Activated T-helper 9 cell treated with anti-CD3 and anti-CD28 coated beads, Interleukin-2, amount 50 U/mL, for 16 hours (primary cell): ENCODE measurements at places on chromosomes 1 and 21.
A peak's percentile ranks its signal among the peaks of the same experiment; 100 is the strongest.

DNA sequence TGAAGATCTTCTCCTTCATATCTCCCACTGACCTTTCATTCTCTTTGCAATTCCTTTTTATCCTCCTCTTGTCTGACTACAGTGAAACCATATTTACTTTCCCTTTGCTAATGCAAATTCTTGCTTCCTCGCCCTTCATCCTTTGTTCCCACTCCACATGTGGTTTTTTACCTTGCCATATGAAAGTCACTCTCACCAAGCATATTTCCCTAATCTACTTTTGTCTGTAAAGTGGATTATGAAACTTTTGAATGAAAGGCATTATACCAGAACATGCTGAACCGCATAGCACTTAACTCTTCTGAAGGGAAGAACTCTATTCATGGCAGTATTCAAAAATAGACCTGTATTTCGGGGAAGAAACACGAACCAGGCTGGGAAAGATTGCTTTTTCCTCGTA, 8.0 kb upstream of the TMPRSS15 start:
- no peak for DNase-seq

GRCh38 chr1:55037733-55038551, 1.4 kb upstream of the PCSK9 start:
- no peak for DNase-seq

GRCh38 chr1:2279210-2279639, 51.1 kb downstream of the SKI start:
- no peak for DNase-seq

GRCh38 chr1:34436836-34437235, 260.1 kb downstream of the C1orf94 start:
- DNase-seq = no peak

- DNase-seq = no peak
Observed at GRCh38 chr1:44499306-44499705, 94.3 kb downstream of the RNF220 start.

- no peak for DNase-seq
Observed at GRCh38 chr1:112721966-112722524, 6.9 kb upstream of the PPM1J start.

DNA sequence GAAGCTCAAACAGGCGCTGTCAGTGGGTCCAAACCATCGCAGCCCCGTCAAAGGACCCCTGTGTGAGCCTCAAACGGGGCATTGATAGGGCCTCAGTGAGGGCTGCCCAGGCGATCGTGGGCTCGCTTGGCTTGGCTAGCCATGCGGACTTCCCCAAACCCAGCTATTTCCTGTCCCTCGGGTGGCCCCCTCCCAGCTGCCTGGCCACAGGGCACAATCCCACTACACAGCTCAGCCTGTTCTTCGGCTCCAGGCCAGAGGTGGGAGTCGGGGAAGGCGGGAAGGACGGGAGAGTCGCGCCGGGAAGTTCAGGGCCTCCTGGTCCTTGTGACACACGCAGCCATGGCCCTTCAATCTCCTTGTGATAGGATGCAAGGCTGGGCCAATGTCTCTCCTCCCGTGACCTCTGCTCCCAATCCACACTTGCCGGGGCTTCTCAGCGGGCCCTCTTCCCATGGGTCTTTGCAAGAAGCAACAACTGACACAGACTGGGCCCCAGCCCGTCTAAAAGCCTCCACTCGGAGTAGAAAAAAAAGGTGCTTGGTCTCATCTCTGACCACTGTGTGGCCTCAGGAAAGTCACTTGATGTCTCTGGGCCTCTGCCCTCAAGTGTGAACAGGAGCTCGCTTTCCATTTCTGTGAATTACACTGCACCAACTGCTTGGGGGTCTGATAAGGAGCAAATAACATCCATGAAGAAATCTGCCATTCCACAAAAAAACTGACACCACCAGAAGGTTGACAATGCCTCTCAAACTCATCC, 7.1 kb upstream of the MATN1 start:
- no peak for DNase-seq

- no peak for DNase-seq
Observed at GRCh38 chr1:235093013-235093695, 35.5 kb downstream of the TOMM20 start.

DNA sequence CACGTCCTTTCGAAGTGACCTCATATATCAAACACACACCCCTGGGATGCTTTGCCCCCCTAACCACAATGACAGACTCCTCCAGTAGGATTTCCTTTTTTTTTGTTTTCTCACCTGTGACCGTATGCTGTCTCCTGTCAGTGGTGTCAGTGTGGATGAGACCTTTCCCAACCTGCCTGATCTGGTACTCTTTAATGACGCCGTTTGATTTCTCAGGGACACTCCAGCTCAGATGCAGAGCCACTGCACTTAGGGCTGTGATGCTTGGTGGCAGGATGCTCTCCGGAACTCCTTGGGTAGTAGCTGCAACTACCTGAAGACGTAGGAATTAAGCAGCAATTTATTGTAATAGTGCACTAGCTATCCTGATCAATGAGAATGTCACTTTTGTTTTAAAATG, 212.6 kb downstream of the KCTD3 start:
- DNase-seq = no peak

- DNase-seq = no peak
Observed at GRCh38 chr1:204383163-204383904, 23.6 kb upstream of the PLEKHA6 start.

DNA sequence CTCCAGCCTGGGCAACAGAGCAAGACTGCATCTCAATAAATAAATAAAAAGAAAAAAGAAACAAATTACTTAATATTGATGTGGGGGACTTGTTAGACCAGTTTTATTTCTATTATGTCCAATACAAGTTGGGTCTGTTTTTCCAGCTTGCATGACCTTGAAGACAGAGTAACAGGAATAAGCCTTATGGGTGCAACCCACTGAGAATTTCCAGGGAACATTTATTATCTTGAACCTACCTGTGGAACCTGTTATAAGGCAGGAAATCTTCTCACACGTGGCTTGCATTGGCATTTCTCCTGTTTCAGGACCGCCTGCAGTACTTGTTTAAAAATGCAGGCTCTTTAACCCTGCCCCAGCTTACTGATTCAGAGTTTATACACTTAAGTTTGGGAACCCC, 64.0 kb downstream of the ZBTB17 start:
- no peak for DNase-seq

GRCh38 chr1:44523593-44524591, 118.8 kb downstream of the RNF220 start:
- no peak for DNase-seq

DNA sequence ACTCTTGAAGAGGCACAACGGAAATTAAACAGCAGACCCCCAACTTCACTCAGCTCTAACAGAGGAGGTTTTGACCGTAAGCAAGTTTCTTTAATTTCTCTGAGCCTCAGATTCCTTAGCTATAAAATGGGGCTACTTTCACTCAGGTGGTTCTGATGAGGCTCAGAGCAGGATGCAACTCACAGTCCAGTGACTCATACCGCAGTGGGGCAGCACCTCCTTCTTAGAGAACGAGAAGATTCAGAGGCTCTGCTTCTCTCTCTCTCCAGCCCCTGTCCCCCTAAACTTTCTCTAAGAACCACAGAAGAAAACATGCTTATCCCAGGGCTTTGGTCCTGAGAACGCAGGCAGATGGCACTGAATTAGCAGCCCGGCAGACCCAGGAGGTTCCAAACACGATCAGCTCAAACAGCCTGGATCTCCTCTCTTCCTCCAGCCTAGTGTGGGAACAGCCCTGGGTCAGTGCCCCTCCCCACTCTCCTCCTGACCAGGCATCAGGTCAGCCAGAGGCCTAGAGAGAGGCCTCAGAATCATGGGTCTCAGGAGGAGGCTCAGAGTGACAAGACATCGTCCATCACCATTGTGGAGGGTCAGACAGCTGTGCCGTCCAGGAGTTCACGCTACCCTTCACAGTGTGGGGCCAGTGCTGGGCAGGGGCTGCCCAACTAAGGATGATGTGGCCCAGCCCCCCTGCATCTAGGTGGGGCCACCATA, 433.0 kb downstream of the PTPRU start:
- DNase-seq = no peak

- DNase-seq = no peak
Observed at GRCh38 chr1:84146411-84147032, 2.5 kb downstream of the PRKACB start.

DNA sequence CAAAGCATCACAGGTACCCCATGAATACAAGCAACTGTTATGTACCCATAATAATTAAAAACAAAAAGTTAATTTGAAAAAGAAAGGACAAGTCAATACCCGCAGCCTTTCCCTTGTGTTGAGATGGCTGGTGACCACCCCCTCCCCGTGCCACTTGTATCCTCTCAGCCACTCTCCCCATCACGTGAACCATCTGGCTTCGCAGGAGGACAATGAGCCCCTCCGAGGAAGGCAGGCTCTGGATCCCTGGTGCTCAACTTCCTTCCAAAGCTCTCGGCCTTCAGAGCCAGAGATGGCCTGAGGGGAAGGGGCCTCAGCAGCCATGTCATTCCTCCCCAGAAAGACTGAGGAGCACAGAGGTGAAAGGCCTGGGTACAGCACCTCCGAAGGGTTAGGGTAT, 120.4 kb upstream of the RAB4A start:
- DNase-seq = no peak

DNA sequence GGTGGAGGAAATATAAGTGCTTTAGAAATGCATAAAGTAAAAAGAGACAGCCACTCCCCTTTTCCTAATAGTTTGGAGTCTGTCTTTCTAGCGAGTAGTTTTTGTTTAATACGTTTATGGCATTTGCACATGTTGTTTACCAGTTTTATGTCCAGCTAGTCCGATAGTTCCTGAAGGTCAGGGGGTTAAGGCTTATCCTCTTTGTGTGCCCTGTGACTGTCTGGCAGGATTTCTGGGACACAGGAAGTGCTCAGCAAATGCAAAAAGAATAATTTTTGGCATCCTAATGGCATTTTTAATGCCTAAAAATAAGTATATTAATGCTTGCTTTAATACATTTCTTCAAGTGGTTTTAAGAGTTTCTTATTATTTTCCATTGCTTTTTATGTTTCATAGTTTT, 58.4 kb downstream of the DYRK1A start:
- DNase-seq = no peak

DNA sequence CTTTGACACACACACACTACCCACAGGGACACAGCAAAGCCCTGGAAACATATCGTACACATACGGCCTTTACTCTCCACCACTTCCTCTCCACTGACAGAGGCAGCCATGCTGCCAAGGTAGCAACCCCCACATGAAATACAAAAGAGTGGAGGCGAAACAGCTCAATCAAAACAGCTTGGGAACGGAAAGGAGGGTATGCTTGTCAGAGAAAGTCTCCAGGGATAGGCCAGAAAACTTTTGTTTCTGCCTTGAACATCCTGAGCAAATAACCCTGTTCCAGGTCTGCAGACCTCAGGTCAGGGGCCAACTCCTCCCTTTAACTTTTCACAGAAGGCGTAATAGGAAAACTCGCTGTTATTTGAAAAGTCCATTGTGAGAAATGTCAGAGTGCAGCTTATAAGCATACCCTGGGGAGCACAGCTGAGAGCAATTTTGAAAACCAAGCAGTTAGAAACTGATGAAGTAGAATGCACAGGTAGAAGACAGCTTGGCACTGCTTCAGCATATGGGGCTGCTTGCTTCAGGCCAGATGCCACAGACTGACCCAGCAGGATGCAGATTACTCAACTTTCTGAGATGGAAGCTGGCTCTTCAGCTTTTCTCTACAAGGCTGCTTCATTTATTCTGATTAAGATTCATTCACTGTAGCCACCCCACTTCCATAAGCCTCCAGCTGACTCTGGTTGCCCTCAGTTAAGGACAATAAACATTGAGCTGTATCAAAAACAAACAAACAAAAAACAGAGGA, 18.0 kb downstream of the KIAA0319L start:
- no peak for DNase-seq

GRCh38 chr1:77659879-77660593, 22.4 kb downstream of the ZZZ3 start:
- DNase-seq = no peak

DNA sequence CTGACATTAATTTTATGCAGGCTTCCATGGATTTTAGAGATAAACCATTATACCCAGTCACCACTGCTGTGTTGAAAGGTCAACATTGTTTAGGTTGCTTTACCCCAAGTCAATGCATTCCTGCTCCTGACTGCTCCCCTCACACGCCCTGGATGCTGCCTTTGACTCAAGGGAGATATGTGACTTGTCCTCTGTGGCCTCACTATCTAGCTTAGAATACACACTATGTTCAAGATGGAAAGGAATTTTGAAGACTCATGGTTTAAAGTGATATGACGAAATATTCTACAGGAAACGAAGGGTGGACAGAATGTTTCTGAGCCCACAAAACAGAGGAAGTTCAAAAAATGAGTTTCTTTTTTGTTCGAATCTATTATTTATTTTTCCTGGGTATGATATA, 170.4 kb upstream of the NR5A2 start:
- no peak for DNase-seq

GRCh38 chr21:44436111-44436611, 19.1 kb upstream of the LRRC3 start:
- DNase-seq = no peak

DNA sequence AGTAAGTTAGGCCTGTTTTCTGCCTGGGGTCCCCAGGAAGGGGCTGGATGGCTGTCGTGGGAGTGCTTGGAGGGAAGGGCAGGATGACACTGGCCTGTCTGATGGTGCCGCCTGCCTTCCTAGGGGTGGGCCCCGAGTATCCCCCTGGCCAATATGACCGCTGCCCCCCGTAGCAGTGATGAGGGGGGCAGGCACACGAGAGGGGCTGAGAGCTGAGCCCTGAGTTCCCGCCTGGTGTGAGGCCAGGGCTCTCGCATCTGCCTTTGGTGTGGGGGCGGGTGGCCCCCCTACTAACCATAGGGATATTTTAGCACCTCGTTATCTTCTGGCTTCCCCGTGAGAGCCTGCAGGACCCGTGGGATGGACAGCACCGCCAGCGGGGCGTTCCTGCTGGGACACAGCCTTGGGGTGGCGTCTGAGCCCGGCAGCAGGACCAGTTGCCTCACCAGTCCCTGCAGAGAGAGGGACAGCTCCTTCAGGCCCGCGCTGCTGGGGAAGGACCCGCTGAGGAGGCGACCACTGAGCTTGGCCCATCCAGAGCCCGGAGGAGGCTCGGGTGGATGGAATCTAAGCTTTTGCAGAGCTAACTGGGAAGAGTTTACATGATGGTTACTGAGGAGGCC, 10.4 kb downstream of the KRTAP10-1 start:
- no peak for DNase-seq

DNA sequence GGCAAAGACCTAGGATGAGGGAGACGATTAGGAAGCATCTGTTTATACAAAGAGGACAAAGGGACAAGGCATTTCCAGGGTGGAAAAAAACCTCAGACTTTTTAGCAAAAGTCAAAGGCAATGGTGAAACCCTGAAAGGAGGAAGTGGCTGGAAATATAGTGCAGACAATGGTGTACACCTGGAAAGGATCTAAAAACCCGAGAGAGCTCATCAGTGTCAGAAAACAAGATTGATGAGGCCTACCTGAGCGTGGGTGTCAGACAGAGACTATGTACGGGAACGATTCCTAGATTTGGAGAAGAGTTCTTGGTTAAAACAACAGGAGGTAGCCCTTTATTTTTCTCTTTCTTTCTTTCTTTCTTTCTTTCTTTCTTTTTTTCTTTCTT, 68.8 kb upstream of the HUNK start:
- DNase-seq = no peak

- peak; percentile 50 for DNase-seq
Observed at GRCh38 chr1:160629286-160630210, 17.3 kb downstream of the SLAMF1 start.
